ENCODE measurements at places on chromosomes 12 and 14.

- no peak for DNase-seq
Observed at GRCh38 chr12:91988086-91988923, 157.3 kb downstream of the BTG1 start.

- DNase-seq: no peak
Observed at GRCh38 chr12:100484183-100484886, 10.7 kb downstream of the NR1H4 start.

- no peak for DNase-seq
Observed at GRCh38 chr14:76502219-76502618, 126.3 kb downstream of the ESRRB start.

DNA sequence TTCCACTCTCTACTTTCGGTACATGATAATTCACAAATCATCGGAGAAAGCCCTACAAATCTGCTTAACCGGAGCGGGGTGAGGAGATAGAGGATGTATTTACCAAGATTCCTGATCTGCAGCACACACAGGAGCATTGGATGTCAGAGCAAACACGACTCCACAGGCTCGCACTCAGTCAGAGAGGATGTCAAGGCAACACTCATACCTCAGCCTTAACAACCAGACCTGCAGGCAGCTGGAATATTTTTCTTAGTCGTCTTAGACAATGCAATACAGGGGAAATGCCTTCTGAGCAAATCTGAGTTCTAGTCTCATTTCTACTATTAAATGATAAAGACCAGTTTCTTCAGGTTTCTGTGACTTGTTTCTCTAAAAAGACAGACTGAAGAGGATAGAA lies 159.3 kb upstream of the CPNE8 start:
- DNase-seq: no peak

- no peak for DNase-seq
Observed at GRCh38 chr12:132662901-132663755, 24.0 kb downstream of the POLE start.
